ENCODE measurements at places on chromosomes 2 and 18.

DNA sequence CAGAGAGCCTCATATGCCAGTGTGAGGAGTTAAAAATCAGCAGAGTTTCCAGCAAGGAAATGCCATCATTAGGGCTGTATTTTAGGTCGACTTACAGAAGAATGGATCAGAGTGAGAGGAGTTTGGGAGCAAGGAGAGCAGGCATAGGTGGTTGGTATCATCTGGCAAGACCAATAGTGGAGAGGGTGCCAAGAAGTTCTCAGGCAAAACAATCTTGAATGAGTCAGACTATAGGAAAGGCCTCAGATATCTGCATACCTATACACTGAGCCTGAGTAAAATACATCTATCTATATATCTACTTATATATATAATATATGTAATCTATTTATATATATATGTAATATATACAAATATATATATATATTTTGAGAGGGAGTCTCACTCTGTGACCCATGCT, 57.3 kb downstream of the TMEFF2 start:
- no peak for DNase-seq

DNA sequence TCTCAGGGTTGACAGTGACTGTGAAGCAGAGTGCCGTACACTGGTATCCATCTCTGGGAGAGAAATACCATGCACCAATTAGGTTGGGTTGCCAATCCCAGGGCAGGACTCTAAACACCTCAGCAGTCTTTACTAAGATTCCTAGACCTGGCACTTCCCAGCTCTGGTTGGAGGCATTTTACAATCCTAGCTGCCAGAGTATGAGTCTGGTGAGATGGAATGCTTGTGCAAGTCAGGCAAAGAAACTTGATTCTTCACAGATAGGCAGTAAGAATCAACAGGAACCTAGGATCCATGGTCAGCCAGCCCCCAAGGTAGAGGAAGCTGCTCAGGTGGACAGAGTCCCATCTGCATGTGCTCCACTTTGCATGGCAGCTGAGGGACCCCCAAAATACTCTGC, 6.0 kb upstream of the UGT1A5 start:
- no peak for DNase-seq

- DNase-seq = peak; percentile 86
Observed at GRCh38 chr2:239605976-239606375, 205.2 kb upstream of the HDAC4 start.

- no peak for DNase-seq
Observed at GRCh38 chr2:120820263-120820952, 84.7 kb downstream of the GLI2 start.

GRCh38 chr2:175015340-175015739, 10.2 kb upstream of the CHN1 start:
- no peak for DNase-seq

GRCh38 chr2:151251012-151251411, 10.7 kb downstream of the RBM43 start:
- no peak for DNase-seq

DNA sequence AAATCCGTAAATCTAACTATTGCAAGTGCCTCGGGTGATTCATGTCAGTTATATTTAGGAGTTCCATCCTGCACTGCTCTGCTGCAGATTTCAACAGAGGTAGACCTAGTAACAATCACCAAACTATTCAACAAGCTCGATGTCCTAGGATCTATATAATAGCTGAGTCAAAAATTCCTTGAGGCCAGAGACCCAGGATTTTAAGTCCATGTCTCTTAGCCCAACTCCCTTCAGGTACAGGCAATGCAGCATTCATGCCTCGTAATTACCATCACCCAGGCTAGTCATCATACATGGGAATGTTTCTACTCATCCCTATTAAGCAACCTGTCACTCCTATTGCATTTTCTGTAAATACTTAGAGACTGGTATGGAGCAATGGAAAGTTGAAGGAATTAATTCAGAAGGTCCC, 729 bp downstream of the TM4SF20 start:
- DNase-seq = no peak

GRCh38 chr2:1935476-1935875, 191.2 kb upstream of the PXDN start:
- DNase-seq = no peak

DNA sequence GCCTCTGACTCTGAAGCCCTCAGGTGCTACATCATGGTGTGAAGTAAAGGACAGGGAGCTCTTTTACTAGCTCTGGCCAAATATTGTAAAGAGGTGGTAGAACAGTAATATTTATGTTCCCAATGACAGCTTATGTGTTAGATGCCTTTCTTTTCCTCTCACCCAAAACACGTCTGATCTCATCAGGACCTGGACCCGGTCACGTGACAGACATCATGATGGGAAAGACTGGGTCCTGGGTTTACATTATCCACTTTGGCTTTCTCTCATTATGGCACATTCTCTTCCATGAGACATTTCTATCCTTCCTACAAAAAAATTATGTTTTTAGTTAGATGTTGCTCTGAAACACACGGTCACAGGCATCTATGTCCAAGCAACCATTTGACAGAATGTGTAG, 548.7 kb upstream of the CDH7 start:
- DNase-seq = no peak

GRCh38 chr18:74248595-74248994, 43.2 kb downstream of the CYB5A start:
- no peak for DNase-seq

- DNase-seq = no peak
Observed at GRCh38 chr18:35974181-35974580, 1.7 kb downstream of the RMP24 start.

GRCh38 chr2:219109471-219109870, 48.8 kb upstream of the IHH start:
- DNase-seq = peak; percentile 47

DNA sequence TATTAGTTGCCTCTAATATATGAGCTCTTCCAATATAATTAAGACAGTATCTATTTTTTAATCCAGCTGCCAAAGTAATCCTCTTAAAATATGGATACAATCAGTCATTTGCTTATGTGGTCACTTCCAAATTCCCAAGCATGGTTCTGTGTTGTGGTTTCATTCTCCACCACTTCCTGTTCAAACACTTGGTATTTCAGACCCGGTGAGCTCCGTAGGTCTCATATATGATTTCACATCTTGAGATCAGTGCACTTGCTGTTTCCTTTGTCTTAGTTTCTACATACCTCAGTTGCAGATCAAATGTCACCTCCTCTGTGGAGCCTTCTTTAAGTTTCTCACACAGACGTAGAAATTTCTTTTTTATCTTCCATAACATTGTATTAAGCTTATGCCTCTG, 254.2 kb downstream of the KCNS3 start:
- DNase-seq = no peak

- DNase-seq = no peak
Observed at GRCh38 chr2:239035361-239035814, 187.5 kb downstream of the TWIST2 start.

GRCh38 chr2:230677201-230677946, 35.3 kb upstream of the CAB39 start:
- no peak for DNase-seq

DNA sequence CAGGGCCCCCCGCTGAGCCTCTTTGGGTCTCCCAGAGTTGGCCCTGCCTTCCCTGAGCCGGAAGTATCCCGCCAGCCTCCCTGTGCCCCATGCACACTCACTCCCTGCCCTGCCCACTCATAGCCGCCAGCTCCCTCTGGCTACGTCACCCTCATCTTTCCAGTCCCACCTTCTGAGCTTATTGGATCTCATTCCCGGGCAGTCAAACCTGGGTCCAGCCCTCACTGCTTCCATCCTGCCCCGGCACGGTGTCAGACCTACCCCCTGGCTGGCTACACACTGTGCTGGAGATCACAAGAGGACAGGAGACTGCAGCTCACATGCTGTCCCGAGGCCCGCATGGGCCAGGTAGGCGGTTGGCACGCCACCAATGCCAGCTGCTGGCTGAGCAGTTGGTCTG, 147.2 kb downstream of the ASB1 start:
- no peak for DNase-seq

GRCh38 chr2:96839293-96839874, 4.4 kb downstream of the ANKRD23 start:
- peak; percentile 89 for DNase-seq

- DNase-seq = no peak
Observed at GRCh38 chr2:69693059-69693774, 48.7 kb upstream of the ANXA4 start.

DNA sequence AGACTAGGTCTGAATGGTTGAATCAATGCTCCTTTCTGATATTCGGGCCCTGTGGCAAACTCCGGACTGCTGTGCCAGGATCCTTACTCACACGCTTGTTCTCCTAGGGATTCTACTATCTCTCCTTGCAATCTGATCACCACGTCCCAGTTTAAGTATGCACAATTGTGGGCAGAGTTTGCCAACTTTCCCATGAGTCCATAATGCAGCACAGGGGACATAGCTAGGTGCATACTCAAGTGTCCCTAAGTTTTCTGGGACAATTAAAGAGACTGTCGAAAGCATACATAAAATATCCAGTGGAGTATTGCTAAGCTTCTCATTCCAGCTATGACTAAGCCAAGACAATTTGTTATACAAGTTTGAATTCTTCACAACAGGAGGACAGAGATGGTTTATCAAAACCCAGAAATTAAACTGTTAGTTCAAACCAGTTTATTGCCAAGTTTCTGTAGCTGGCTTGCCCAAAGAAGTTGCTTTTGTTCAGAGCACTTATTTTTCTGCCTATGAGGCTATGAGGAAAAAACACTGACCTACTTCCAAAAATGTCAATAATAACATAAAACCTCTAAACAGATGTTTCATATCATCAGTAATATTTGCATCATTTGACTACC, 136.1 kb downstream of the EXOC6B start:
- no peak for DNase-seq

GRCh38 chr2:206336861-206337260, 62.4 kb downstream of the ZDBF2 start:
- DNase-seq = no peak

DNA sequence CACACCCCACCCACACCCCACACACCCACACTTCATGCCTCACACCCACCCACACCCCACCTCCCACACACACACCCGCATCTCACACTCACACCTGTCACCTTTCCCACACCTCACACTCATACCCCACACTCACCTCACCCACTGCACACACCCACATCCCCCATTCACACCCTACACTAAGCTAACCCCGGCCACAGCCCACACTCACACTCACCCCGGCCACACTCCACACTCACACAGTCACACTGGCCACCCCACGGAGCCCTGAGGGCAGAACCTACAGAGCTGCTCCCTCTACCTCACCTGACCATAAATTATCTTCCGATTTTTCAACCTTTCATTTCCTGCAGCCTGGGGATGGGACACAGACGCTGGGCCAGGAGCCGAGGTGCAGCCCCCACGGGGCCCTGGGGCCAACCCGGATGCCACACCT, 241.3 kb downstream of the HDAC4 start:
- DNase-seq = no peak

- DNase-seq = no peak
Observed at GRCh38 chr2:37090019-37090477, 5.7 kb downstream of the GPATCH11 start.

- no peak for DNase-seq
Observed at GRCh38 chr2:189424961-189425360, 16.3 kb upstream of the WDR75 start.

DNA sequence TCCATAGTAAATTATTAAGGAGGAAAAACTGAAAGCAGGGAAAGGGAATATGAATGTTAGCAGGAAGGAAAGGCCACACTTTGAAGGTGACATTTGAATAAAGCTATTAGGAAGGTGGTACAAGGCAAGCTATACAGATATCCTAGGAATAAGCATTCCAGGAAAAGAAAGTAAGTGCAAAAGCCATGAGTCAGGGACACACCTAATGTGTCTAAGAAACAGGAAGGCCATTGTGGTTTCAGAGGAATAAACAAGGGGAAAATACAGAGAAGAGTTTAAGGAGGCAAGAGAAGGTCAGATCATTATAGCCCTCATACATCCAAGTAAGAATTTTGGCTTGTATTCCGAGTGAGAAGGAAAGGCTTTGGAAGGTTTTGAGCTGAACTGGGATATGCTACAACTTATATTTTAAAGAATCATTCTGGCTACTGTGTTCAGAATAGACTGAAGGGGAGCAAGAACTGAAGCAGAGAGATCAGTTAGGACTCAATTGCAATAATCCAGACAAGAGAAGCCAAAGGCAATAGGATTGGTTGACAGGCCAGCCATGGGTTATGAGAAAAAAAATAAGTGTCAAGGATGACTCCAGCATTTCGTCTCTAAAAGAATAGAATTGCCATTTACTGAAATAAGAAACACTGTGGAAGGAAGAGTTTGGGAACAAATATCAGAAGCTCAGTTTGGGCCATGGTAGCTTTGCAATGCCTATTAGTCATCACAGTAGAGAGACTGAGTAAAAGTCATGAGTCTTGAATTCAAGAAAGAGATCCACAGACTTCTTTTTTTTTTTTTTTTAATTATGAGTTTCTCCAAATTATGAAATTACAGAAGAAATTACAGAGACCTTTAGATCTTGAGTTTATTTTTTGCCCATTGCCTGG, 11.3 kb downstream of the RAD51AP2 start:
- DNase-seq = no peak

DNA sequence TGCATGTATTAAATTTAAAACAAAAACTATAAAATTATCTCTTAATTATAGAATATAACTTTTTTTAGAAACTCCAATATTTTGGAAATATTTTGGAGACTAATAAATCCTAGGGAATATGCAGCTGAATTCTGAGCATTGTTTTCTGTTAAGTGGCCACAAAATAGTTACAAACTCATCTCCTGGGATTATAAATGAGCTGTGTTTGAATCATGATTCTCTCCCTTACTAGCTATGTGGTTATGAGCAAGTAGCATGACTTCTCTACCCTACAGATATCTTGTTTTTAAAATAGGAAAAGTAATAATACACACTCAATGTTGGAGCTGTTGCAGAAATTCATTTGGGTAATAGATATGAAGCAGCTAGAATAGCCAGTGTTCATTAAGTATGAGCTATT, 137.9 kb upstream of the ITGA4 start:
- DNase-seq = no peak

DNA sequence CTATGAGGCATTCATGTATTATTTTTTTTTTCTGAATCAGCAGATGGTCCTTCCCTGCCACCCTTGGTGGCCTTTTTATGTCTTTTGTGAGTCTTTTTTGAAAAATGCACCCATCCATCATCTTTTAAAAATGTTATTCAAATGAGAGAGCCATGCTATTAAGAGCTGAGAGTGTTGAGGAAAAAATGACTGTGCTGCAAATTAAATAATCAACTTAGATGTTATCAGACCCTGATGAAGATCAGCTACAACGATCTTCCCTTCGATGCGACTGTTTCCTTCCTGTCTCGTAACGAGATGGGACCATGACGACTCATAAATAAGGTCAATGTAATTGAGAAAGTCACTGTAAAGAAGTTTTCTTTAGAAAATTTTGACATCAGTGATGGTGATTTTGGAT, 44.4 kb downstream of the TRIB2 start:
- DNase-seq = no peak

GRCh38 chr2:217935901-217936684, 66.7 kb downstream of the TNS1 start:
- DNase-seq = no peak

DNA sequence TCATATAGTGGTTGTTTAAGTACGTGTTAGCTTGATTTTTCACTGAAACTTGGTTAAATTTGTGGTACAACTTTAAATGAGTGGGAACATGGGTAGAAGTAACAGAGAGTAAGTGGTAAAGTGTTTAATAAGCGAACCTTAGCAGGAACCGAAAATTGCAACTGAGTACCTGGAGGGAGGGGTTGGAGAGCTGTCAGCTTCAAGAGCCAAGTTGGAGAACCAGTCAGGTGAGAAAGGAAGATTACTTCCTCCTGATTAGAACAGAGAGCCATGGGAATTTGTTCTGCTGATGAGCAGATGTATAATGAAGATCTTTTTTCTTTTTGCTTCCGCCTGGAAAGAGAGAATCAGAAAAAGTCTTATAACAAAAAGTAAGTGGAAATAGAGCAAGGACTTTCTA, 158.4 kb upstream of the CDH7 start:
- no peak for DNase-seq
